Stimulated activated CD4-positive, alpha-beta T cell treated with anti-CD3 and anti-CD28 coated beads, Interleukin-4, amount 100 ng/mL, for 4 hours (primary cell): ENCODE measurements at places on chromosomes 6 and 20.

- no peak for DNase-seq
Observed at GRCh38 chr6:44771647-44772415, 384.3 kb downstream of the CDC5L start.

- no peak for DNase-seq
Observed at GRCh38 chr20:52422574-52423336, 231.2 kb upstream of the ZFP64 start.

GRCh38 chr6:5338177-5338960, 77.1 kb downstream of the FARS2 start:
- DNase-seq, result no peak

GRCh38 chr6:13762611-13763441, 51.2 kb upstream of the RANBP9 start:
- DNase-seq, result no peak

- no peak for DNase-seq
Observed at GRCh38 chr20:38180781-38181180, 15.7 kb upstream of the TGM2 start.
